ENCODE measurements at places on chromosomes 1 and 21.

DNA sequence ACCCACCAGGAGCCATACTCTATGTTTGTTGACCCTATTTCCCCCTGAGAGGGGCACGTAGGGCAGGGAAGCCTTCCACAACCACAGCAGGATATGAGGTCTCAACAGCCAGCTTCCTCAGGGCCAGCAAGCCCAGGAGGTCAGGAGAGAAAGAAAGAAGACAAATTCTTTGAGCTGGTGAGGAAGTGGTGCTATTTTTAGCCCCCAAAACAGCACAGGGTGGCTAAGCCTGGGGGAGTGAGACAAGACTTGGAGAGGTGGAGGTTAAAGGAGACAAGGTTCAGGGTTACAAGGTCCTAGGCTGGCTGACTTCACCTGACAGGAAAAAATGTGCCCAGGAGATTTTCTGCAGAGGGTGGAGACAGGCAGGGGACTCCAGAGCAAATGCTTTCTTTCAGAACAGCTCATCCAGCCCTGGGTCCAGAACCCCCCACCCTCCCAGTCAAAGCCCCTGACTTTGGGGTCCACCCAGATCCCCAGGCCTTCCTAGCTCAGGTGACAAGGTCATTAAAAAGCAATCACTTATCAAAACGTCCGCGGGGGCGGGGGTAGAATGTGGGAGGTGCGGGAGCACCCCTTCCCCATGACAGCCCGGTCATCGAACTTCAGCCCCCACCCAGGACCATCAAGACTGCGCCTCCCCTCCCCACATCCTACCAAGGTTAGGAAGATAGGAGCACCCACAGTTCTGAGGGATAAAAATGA is 1.3 kb downstream of the SV2A start:
- no peak for DNase-seq

GRCh38 chr21:41521489-41522027 is 13.6 kb upstream of the TMPRSS2 start:
- DNase-seq: no peak

DNA sequence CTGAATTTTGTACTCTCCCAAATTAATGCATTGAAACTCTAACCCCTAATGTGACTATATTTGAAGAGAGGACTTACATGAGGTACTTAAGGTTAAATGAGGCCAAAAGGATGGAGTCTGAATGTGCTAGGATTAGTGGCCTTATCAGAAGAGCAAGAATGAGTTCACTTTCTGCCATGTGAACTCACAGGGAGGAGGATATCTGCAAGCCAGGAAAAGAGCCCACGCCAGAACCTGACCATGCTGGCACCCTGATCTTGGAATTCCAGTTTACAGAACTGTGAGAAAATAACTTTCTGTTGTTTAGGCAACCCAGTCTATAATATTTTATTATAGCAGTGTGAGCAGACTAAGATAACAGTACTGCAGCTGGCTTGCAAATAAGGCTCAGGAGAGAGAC is 12.2 kb upstream of the FASLG start:
- DNase-seq: no peak

GRCh38 chr1:100699744-100700143 is 19.8 kb upstream of the VCAM1 start:
- no peak for DNase-seq

GRCh38 chr1:169860750-169861149 is 32.9 kb downstream of the SCYL3 start:
- no peak for DNase-seq

DNA sequence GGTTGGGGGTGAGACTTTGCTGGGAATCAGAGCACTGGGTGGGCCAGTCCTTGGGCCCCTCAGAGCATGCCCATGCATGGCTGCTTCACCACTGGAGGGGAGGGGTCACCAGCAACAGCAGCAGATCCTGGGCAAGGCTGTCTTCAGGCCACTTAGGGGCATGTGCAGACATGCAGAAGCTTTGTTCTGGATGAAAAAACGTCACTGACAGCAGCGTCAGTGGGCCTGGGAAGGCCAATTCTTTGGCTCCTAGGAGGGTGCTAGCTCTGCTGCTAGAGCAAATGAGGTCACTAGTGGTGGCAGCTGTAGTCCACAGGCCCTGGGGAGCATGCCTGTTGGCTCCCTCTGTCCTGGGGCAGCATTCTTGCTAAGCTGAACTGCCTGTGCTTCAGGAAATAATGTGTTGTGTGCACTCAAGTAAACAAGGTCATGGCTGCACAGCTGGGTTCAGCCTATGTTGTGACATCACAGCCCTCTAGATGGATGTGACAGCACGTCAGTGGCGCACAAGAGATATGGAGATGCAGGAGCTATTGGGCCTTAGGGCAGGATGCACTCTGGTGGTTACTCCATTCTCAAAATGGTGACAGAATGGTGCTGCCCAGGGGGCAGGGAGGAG is 27.0 kb downstream of the ZC3H11B start:
- no peak for DNase-seq

DNA sequence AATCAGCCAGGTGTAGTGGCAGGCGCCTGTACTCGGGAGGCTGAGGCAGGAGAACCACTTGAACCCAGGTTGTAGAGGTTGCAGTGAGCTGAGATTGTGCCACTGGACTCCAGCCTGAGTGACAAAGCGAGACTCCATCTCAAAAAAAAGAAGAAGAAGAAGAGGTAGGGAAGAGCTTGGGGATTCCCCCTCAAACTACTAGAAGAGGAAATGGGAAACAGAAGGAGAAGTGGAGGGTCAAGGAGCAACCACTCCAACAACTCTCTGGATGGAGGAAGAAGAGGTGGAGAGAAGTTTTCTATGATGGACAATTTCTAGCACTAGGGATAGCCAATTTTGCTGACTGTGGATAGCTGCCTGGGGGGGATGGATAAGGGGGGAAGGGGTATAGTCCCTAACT is 14.9 kb upstream of the SLAMF9 start:
- no peak for DNase-seq

DNA sequence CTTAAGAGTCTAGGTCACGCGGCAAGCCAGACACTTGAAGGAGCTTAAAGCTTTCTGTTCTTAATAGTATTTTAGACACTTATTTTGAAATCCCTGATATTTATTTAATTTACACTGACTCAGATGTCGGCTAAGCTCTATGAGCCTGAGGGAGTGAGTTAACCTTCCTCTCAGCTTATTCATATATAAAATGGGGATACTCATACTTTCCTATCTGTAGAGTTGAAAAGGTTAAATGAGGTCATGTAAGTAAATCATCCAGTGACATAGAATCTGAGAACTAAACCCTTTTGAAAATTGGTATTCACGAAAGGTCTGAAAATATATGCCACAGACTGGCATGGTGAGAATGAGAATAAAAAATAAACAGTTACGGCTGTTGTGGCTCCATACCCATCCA is 1.4 kb upstream of the GPR161 start:
- DNase-seq: no peak

DNA sequence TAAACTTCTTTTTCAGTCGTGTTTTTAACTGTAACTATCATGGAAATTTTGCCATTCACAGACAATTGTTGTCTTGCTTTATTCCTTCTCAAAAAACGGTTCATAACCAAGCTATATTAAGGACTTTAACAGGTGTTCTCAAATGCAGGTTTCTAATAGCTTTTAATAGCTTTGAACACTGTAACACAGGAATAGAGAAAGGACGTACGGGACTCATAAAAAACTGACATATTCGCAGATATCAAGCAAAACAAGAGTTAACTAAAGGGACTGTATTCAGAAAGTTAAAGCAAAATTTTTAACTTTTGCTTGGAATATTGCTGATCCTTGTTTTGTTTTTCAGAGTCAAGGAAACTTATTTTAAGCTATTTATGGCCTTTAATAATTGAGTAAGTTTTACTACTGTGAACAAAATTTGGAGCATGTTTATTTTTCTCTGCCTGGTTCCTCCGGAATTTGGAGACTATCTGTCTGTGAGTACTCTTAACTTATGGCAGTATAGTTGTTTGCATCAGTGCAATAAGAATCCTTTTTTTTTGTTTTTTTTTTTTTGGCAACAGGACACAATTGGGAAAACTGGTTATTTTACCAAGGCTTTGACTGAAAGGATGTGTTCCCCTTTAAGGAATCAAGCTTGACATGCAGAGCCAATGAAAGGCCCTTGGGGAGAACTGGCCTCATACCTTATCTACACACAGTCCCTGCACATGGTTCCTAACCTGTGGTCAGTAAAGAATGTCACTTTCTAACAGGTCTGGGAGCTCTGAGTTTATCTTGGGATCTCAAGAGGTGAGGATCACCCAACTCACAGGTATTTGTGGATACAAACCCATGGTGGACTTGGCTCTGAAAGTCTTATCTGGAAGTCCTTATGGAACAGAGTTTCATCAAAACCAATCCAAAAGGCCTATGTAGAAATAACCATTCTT is 5.8 kb upstream of the CD46 start:
- DNase-seq: no peak

Measured in vagina (tissue), 2 donors.